PC-3 (cell line): ENCODE measurements at places on chromosomes 7 and 10.

DNA sequence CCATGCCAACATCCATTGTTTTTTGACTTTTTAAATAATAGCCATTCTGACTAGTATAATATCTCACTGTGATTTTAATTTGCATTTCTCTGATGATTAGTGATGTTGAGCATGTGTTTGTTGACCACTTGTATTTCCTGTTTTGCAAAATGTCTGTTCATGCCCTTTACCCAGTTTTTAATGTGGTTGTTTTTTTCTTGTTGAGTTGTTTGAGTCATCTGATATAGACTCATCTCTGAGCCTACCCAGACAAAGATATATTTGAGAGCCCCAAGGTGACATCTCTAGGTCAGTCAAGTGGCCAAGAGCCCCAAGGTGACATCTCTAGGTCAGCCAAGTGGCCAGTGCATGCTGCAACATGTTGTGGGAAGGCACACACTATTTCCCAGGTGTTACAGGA, 224.7 kb downstream of the HECW1 start:
- DNase-seq, result no peak

DNA sequence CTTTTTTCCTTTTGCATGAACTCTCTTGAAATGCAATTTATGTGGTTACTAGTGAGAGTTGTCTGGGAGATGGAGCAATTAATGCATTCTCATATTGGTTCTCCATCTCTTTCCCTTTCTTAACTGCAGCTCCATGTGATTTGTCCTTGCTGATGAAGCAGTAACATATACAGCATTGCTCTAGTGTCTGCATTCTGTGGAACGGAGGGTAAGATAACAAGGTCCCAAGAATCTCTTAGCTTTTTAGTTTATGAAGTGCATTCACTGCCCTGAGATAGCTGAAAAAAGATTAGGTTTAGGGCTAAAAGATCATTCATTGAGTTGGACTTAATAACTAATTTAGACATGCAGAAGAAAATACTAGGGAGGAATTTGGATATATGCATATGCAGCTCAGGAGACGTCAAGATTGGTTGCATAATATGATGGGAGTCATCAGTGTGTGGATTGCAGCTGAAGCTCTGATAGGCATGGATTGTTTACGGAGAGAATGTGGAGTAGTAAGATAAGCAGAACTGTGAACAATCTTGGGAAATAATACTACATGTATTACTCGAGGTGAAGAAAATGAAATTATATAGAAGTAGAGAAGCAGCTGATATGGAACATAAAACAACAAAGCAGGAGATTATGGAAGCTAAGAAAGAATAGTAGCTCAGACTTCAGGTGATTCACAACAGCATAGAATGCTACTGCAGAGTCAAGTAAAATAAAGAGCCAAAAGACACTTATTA, 404.7 kb downstream of the ARL4A start:
- DNase-seq, result no peak

DNA sequence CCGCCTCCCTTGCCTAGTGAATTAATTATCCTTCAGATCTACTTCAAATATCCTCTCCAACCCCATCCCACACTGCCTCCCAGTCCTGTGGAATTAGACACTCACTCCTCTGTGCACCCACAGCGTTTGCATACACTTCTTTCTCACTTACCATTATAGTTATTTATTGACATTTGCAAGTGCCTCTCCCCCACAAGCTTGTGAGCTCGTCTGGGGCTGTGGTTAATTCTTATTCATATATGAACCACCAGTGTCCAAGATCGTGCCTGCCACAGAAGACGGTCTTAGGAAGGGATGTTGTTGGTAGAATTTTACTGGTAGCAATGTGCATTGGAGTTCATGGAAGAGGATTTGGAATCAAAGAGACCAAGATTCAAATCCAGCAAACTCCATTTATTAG, 68.1 kb upstream of the AOAH start:
- no peak for DNase-seq

DNA sequence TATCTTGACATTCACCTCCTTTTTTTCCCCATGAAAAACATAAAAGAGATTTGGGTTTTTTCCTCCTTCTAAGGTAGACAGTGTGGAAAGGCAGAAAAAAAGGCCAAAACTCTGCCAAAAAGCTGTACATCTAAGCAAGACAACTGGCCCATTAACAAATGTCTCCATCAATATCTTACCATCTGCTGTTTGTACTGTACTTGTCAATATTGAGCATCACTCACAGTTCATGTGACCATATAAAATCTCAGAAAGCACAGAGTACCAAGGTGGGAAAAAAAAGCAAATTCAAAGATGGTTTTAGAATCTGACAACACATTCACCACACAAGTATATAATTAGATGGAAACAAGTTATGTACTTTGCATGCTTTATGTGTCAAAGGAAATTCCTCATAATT, 52.6 kb downstream of the CACNA2D1 start:
- DNase-seq, result no peak

GRCh38 chr7:72538856-72539255, 126.7 kb upstream of the CALN1 start:
- no peak for DNase-seq

DNA sequence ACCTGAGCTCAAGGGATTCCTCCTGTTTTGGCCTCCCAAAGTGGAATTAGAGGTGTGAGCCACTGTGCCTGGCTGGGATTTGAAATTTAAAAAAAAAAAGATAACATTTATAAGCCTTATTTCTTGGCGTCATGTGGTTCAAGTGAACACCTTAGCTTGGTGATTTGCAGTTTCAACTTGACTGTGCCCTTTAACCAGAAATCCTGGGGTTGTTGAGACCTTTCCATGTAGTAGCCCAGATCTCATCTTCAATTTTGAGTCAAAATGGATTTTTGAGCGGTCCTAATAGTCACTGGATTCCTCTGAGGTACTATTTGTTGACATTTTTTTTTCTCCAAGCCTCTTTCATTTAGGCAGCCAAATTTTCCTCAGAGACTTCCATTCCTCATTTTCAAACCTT, 29.5 kb upstream of the FBXW4 start:
- no peak for DNase-seq

GRCh38 chr10:101710059-101710695, 15.2 kb upstream of the FBXW4 start:
- DNase-seq, result no peak

GRCh38 chr7:74044366-74045350, 16.7 kb downstream of the ELN start:
- DNase-seq, result no peak

- DNase-seq, result no peak
Observed at GRCh38 chr7:20798694-20799121, 12.0 kb upstream of the SP8 start.

DNA sequence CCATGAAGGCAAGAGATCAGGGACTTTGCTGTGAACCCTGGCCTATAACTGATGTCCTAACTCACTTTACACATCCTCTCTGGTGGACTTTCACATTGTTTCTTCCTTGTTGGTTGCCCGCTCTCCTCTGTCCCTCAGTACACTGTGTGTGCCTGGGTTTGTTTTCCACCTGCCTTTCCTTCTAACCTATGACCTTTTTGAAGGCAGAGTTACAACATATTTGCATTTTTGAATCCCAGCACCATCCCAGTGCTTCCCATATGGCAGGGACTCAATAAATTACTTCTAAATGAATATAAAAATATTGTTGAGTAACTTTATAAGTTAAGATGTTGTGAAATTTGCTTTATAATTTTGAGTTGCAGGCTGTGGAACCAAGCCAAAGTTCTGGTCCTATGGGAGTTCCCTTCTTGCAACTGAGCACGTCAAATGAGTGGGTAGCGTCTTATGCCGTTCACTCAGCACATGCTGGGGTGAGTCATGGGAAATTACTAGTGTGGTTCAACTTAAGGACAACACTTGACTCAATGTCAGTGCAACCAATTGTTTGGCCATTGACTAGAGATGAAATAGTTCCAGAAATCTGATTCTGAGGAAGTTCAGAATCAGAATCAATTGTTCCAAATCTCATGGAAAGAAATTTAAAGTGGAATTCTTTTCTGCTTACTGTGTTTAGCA, 250.9 kb downstream of the TWIST1 start:
- peak; percentile 93 for DNase-seq

- peak; percentile 67 for DNase-seq
Observed at GRCh38 chr10:124943301-124944092, 1.6 kb downstream of the ZRANB1 start.

DNA sequence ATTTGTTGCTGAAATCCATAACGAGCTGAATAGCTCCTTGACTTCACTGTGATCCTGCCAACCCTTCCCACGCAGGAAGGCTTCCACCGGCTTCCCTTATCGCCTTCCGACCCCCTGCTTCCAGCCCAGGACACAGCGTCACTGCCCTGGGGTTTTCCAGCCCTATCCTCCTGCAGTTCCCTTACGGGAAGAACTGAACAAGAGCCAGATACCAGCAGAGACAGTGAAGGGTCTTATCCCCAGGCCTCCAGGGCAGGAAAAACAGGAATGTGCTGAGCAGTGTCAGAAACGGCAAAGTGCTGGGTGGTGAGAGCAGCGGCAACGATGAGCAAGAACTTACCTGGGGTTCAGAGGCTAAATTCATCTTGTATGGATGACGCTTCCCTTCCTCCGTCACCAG, 22.4 kb downstream of the PDLIM1 start:
- no peak for DNase-seq

DNA sequence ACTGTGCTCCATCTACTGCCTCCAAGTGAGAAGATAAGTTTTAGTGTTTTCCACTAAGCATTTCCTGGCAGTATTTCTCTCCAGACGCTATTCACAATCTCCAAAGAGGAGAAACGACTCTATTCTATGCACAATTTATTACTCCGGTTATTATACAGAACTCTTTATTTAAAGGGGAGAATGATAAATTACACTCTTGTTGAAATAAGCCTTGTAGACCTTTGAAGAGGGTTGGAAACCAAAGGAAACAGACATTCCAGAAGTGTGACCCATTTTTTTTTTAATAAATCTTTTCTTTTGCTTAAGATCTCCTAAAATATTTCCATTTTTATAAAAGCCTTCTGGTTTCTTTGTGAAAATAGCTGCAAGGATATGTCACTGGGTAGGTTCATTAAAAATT, 76.1 kb upstream of the HDAC9 start:
- no peak for DNase-seq

DNA sequence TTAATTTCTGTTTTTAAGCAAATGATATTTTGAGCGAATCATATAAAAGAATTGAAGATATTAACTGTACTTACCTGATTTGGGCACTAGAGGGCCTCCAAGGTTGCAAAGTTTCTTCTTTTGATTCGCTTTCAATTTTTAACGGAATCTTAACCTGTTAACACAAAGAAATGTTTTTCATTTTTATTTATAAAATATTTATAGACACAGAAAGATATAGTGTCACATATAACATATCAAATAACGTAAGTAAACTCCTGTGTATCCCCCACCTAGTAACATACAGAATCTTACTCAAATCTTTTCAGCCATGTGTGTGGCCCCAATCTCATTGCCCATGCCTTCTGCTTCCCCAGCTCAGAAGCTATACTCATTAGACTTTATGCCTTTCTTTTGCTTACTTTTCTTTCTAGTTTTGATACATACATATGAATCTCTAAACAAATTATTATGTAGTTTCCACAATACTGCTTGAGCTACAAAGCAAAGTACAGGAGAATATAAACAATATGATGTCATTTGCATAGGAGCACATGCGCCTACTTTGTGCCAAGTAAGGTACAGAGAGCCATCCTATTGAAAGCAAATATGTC, 49.5 kb upstream of the ZPBP start:
- peak; percentile 59 for DNase-seq

- no peak for DNase-seq
Observed at GRCh38 chr10:125774581-125775191, 935 bp downstream of the MMP21 start.

GRCh38 chr7:120843109-120843508, 14.8 kb downstream of the TSPAN12 start:
- no peak for DNase-seq

- DNase-seq, result peak; percentile 70
Observed at GRCh38 chr10:74432841-74433594, 282.0 kb downstream of the ADK start.

DNA sequence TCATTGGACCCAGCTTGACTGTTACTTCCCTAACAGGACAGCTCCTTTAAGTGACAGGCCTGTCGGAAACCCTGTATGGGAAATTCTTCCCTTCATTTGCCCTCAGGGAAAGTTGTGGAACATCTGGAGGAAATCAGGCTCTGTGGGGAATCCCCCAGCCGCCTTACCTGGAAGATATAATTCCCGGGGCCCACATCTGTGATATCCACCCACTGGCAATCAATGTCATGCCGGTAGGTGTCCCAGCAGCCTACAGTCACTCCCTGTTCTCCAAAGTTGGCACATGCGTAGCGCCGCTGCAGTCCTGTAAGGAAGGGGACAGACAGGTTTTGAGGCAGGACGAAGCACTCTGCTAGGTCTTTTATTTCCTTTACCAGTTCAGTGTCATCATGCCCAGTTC, 16.6 kb downstream of the LOXL4 start:
- DNase-seq, result no peak

DNA sequence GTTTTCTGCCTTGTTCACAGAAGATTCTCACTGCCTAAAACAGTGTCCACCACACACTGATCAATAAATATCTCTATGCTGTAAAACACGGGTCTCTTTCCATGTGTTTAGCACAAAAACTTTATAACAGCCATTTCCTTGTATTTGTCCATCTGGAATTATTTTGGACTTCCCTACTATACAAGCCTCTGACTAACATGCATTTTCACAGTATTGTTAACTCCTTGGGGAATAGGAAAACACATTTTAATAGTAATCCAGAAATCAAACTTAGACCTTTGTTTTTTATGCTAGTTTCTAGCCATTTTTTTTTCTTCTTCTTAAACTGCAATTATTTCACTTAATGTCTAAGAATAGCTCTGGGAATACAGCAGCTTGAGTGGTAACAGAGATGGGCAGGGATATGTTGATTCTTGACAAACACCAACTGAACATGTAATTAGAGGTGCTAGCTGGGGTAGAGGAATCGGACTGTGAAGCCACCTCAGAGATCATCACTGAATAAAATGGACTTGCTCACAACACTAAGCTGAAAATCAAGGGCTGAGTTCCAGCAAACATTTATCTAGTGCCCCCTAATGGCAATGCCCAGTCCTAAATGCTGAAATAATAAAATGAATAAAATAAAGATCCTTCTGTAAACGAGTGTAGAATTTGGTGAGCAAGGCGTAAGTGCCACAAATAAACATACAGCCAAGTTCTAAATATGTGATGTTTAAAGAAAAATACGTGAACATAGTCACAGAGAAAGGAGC, 593.1 kb downstream of the SORCS1 start:
- DNase-seq, result peak; percentile 68

GRCh38 chr7:145478541-145478940, 638.1 kb upstream of the CNTNAP2 start:
- DNase-seq, result no peak

- DNase-seq, result no peak
Observed at GRCh38 chr10:103637927-103638557, 144.5 kb downstream of the NEURL1 start.

GRCh38 chr7:116610210-116610609, 61.8 kb upstream of the MET start:
- DNase-seq, result peak; percentile 22

GRCh38 chr7:85094046-85094725, 92.7 kb downstream of the SEMA3D start:
- no peak for DNase-seq

GRCh38 chr10:35464825-35465456, 128.6 kb downstream of the CCNY start:
- no peak for DNase-seq

GRCh38 chr10:120732067-120732466, 119.1 kb upstream of the WDR11 start:
- DNase-seq, result peak; percentile 94
